Melanocyte of skin (primary cell): ENCODE measurements at places on chromosomes 6 and 20. TPM values are rescaled to one million over a fixed set of nuclear protein-coding genes. Genes with fewer than 3 reads are reported as not detected.

Gene RSPO3
- 0.67 TPM in 1 of 2 replicates, not detected in the other for total RNA-seq

Gene OR2B6
- total RNA-seq = not detected in 2 replicates

Gene BPIFB1
- not detected in 2 replicates for total RNA-seq

Gene AGER
- total RNA-seq = under 0.01 TPM in 1 of 2 replicates, not detected in the other

Gene CFAP206
- 1.1 and 1.3 TPM in 2 replicates for total RNA-seq
